NAMALWA (cell line): ENCODE measurements at places on chromosomes 12 and 14.
A peak's percentile ranks its signal among the peaks of the same experiment; 100 is the strongest.

- no peak for DNase-seq
These were observed 327.5 kb upstream of the RTL1 start for GRCh38 chr14:101230851-101231550.

GRCh38 chr14:95291859-95292542, 27.7 kb downstream of the CLMN start:
- DNase-seq = peak; percentile 79

GRCh38 chr14:21299562-21300130, 19.8 kb downstream of the RPGRIP1 start:
- DNase-seq = no peak

DNA sequence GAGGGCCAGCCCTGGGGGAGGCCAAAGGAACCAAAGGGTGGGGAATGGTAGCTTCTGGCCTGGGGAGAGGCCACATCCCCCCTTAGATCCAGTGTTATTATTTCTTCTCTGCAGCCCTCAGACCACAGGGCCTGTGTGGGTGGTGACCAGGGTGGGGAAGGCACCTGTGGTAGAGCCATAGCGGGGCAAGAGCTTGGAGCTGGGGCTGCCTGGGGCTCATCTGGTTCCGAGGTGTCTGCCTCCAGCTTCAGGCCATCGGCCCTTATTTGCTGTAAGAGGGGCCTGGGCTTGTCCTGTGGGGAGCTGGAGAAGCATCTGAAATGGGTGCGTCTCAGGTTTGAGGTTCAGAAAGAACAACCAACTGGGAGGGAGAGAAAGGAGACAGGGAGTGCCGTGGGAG, 2.1 kb upstream of the B3GNT4 start:
- DNase-seq = no peak

- peak; percentile 16 for DNase-seq
These were observed 159.5 kb downstream of the BRMS1L start for GRCh38 chr14:35985474-35986218.

DNA sequence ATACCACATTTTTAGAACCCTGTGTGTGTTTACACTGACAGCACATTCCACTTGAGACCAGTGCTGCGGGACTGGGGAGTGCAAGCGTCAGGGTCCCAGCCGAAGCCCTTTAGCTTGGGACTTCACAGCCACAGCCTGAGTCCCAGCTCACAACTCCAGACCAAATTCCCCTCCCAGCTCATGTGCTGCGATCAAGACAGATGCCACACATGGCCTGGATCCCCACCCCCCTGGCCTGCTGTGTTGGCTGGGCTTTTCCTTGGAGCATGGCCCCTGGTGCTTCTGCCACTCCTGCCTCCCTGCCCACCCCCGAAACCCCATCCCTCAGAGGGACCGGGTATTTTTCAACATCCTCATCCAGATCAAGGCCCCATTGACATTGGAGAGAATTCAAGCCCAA, 63.7 kb downstream of the WDR20 start:
- DNase-seq = no peak

- no peak for DNase-seq
These were observed 22.1 kb upstream of the CEP83 start for GRCh38 chr12:94481734-94482133.

GRCh38 chr12:115813256-115813655, 464.2 kb downstream of the MED13L start:
- no peak for DNase-seq

DNA sequence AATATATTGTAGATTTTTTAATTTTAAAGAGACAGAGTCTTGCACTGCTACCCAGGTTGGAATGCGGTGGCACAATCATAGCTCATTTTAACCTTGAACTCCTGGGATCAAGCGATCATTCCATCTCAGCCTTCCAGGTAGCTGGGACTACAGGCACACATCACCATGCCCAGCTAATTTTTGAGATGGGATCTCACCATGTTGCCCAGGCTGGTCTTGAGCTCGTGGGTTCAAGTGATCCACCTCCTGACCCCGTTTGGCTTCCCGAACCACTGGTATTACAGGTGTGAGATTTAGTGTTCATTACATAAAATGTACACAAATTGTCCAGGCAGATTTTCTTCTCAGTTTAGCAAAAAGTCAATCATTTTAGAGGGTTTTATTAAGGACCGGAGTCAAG, 13.6 kb downstream of the SNX6 start:
- no peak for DNase-seq

DNA sequence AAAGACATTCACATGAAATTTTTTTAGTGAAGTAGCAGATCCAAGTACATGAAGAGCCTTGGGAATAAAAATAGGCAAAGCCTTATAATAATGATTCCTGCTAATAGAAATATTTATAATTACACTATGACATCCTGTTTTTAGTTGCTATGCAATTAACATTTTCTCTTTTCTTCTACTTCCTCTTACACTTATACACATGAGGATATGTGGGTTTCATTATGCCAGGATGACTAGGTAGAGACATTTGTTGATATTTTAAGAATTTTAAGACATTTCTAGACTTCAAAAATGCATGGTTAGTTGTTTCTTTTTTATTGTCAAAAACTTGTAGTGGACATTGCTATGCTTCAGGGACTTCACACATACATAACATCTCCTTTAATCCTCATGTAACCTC, 326.8 kb downstream of the SYT1 start:
- no peak for DNase-seq

DNA sequence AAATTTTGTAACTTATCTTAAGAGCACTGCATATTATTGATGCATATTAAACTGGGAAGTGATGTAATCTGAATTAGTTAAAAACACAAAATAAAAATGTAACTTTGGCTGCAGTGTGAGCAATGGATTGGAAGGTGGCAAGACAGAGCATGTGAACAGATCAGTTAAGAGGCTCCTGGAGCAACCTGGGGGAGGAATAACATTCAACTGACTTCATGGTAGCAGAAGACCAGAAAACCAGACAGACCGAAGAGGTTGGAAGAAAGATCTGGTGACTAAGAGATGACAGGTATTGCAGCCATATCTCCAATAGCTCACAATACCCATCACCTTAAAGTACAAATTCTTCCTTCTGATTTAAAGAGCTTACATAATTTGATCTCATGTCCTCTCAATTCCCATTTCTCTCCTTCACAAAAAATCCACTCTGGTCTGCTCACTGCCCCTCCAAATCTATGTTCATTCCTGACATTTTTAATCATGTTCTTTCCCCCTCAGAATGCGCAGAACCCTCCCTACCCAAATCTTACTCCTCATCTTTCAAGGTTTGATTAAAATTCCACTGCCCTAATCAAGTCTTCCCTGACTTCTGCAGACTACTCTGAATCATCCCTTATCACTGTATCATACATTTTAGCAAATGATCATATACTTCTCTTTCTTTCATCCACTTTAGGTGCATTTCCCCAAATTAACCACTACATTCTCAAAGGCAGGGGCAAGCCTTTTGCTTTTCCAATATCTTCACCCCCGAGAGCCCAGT, 51.5 kb downstream of the DUSP16 start:
- DNase-seq = no peak

- DNase-seq = peak; percentile 81
These were observed 42.2 kb upstream of the ATP23 start for GRCh38 chr12:57899010-57899662.

DNA sequence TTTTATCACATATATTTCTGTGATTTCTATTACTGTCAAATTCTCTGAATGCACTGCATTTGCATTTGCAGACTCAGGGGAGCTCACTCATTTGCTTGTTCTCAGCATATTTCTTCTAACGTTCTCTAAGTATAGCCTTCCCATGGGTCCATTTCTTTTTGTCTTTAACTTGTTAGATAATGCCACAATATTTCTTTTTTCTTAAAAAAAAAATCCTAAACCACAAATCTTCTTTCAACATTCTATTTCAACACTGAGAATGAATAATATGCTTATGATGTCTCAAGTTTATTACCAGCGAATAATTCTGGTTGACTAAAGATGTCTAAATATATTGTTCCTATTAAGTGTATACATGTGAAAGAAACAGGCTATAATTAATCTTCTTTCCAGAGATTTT, 200.2 kb downstream of the ANO6 start:
- DNase-seq = peak; percentile 28

- DNase-seq = no peak
These were observed 29.3 kb downstream of the FGF6 start for GRCh38 chr12:4416276-4416675.

DNA sequence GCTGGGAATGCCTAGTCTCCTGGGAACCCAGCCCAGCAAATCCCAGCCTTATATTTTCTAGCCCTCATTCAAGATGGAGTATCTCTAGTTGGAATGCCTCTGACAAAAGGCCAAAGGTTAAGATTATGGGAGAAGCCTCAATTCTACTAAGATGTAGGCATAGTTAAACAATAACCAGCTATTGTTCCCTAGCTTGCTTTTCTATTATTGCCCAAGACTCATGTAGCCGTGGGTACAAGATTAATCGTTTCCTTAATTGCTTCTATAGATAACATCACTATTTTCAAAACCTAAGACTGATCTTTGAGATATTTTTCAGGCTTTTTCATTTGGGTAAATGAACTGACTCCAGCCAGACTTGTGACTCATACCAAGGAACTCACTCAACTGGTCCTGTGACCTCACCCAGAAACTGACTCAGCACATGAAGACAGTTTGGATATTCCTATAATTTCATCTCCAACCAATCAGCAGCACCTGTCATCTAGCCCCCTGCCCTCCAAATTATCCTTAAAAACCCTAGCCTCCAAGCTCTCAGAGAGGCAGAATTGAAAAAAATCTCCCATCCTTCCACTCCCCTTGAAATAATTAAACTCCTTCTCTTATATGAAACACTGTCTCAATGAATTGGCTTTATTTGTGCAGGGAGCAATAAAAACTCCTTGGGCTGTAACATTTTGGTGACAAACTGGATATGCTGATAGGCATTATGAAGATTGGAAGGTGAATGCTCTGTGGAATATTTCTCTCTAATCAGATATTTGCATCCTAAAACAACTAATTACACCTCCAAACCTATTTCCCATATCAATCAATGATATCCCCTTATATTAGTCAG, 589.0 kb downstream of the C12orf50 start:
- no peak for DNase-seq

- DNase-seq = no peak
These were observed 17.4 kb upstream of the GCH1 start for GRCh38 chr14:54920052-54920451.

DNA sequence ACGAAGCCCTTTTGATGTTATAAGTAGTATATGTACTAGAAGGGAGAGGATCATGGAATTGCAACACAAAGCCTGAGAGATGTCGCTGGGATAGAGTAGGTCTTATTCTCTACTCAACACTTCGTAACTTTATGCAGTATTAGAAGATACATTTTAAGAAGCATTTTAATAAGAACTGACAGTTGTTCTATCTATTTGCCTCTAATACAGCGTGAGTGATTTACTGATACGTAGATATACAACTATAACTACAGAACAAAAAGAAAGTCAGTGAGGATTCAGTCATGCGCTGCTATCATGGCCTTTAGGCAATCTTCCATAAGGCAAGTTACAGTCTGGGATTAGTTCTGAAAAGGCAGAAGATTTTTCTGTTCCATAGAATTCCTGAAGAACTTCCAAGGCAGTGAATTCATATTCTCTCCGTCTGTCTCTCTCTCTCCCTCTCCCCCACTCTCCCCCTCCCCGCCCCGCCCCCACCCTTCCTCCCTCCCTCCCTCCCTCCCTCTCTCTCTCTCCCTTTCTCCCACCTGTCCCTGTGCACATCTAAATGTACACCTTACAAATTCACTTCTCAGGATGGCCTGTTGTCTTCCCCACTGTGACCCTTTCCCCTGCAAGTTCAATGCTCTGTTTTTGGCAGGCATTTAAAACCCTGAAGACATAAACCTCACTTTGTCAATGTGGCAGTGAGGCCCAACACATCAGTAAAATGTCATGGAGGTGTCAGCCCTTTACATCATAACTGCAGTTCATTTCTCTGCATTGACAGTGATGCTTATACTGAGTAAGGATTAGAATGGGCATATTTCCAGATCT, 470.6 kb downstream of the EGLN3 start:
- no peak for DNase-seq

DNA sequence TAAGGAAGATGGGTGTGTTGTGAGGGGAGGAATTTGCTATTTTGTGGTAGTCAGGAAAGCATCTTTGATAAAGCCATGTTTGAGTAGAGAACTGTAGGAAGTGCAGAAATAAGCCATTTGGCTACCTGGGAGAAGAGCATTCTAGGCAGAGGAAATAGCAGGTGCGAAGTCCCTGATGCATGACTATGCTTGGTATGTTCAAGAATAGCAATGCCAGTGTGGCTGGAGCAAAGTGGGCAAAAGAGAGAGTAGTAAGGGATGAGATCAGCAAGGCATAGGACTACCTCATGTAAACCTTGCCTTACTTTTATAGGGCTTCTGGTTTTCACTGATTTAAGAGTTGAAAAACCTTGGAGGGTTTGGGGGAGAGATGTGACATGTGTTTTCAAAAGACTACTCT, 365.5 kb upstream of the GARIN6 start:
- no peak for DNase-seq

- DNase-seq = no peak
These were observed 109.1 kb upstream of the MAX start for GRCh38 chr14:65211341-65211987.

GRCh38 chr14:53541411-53541810, 388.3 kb upstream of the DDHD1 start:
- DNase-seq = no peak

DNA sequence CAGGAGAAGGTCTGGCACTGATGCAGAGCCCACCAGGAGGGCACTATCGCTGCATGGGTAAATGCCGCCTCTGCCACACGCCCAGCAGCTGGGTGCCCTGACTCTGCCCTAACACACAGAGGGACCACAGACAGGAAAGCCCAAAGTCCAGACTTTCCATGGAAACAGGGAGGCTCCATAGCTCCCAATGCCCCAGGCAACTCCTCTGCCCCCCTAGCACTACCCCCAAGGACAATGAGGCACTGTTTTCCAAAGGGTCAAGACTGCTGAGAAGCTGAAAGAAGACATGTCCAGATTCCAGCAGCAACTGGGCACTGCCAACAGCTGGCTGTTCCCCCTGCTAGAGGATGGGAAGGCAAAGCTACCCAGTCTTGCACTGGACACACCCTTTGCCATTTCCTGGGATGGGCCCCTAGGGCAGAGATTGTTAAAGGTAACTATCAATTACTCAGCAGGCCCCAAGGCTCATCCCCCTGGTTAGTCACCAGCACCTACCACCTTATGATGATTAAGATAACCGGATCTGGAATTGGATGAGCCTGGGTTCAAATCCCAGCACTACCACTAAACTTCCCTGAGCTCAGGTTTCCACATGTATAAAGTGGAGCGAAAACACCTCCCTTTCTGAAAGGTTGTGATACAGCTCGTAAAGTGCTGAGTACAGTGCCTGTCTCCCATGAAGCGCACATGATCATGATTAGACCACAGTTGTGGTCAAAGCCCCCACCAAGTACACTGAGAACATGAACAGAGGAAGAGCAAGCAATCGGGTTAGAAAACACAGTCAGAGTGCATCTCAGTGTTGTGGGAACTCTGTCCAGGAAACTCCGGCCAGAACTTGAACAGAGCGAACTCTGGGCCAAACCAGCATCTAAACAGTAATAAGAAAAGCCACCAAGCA, 3.3 kb downstream of the PXN start:
- no peak for DNase-seq

DNA sequence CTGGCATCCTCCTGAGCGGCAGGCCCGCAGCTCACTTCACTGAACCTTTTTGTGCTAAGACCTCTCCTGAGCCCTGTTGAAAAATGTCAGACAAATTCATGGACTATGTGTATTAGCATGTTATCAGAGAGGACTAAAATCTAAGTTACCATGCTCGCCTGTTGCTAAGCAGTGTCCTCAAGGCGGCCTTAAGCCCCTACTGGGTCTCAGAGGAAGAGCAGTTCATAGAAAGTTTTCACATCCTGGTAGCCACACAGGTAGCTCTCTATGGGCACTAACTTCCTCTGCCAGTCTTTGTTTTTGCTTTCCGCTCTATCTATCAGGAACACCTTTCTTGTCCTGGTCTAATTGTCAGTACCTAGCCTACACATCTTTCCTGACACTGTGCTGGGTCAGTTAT, 306.6 kb upstream of the MIS18BP1 start:
- peak; percentile 1 for DNase-seq
